CD4-positive, CD25-positive, alpha-beta regulatory T cell (primary cell): ENCODE measurements at places on chromosomes 5 and 9. TPM values are rescaled to one million over a fixed set of nuclear protein-coding genes. Genes with fewer than 3 reads are reported as not detected.

GRCh38 chr5:153746440-153746839 is 256.0 kb downstream of the GRIA1 start:
- no peaks in the 10 kb centered on the region for H3K27me3 ChIP-seq
- no peak overlapping the region for H3K4me3 ChIP-seq
- no peaks in the 10 kb centered on the region for H3K4me1 ChIP-seq
- H3K27ac ChIP-seq: no peak overlapping the region
- no peak for DNase-seq

DNA sequence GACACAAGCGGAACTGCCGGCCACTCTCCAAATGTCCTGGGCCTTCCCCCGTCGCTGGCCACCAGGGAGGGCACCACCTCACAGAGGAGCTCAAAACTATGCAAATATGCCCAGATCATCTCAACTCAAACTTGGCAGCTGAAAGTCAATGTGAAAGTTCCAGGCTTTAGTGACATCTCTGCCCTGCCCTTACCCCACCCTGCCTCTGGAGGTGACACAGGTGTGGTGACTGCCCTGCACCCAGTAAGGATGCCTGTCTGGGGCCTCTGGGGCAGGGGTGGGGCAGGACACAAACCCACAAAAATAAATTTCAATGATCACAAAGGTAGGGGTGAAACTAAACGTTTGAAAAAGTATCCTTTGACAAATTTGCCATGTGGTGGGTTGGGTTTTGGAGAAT is 213.4 kb downstream of the HSPA4 start:
- no peak overlapping the region for H3K27ac ChIP-seq
- H3K4me1 ChIP-seq: no peaks in the 10 kb centered on the region
- no peaks in the 10 kb centered on the region for H3K36me3 ChIP-seq
- H3K4me3 ChIP-seq: no peak overlapping the region
- DNase-seq: no peak

- peaks cover 14% of the 10 kb centered on the region for H3K4me1 ChIP-seq
- DNase-seq: peak; percentile 33
- no peaks in the 10 kb centered on the region for H3K27me3 ChIP-seq
Measured at GRCh38 chr9:93501406-93501805, 48.0 kb upstream of the FAM120AOS start.

DNA sequence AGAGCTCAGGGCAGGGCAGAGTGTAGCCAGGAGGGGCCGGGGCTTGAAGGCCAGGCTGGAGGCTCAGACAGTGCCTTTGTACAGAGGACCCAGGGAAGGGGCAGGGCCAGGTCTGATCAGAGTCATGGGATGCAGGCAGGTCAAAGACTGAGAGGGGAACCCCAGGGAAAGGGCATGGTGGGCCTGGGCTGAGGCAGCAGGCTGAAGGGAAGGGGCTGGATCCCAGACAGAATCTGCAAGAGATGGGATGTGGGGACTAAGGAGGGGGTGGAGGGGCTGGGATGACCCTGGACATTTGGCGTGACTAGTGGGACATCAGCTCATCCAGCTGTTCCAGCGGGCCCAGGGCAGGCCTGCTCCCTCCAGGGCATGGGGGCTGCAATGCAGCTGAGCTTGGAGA is 15.5 kb upstream of the MRNIP start:
- H3K27ac ChIP-seq: no peak overlapping the region
- no peaks in the 10 kb centered on the region for H3K4me1 ChIP-seq

DNA sequence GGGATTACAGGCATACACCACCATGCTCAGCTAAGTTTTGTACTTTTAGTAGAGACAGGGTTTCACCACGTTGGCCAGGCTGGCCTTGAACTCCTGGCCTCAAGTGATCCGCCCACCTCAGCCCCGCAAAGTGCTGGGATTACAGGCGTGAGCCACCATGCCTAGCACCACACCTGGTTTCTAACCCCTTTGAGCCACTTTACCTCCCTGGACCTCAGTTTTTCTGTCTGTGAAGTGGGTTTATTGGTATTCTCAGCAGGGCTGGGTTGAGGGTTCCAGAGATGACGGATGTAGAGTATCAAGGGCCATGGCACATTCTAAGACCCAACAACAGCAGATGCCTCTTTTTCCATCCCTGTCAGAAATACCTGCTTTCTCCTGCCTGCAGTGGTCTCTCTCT is 38.6 kb downstream of the AMBP start:
- no peak for DNase-seq
- H3K27me3 ChIP-seq: no peaks in the 10 kb centered on the region
- H3K4me3 ChIP-seq: no peak overlapping the region
- H3K4me1 ChIP-seq: no peaks in the 10 kb centered on the region
- H3K27ac ChIP-seq: no peak overlapping the region

DNA sequence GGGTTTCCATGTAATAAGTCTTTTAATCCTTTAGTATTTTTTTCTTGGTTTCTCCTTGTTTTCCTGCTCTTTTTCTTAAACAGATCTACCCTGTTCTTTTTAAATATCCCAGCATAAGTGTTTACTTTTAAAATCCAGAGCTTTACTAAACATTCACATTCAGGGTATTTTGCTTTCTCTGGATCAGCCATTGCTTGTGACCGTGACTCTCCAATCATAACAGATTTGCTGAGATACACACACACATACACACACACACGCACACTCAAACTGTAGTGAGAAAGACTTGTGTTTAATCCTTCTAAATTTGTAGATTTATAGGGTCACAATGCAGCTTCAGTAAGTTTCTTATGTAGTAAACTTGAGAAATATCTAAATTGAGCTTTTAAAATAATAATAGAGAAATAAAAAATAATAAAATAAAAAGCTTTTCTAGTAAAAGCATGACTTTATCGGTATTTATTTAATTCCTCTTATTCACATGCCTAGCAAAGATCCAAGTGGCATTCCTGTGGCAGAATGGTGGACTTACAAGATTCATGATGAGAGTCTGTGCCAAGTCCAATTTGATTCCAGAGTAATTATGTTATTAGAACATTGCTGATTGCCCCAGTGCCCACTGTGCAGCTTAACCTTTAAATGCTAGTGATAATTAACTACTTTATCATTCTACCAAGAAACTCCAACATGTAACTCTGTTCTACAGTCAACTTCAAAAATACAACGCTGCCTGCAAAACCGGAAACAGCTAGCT is 129.0 kb downstream of the TLE4 start:
- no peak for DNase-seq
- no peak overlapping the region for H3K27ac ChIP-seq
- H3K4me1 ChIP-seq: peaks cover 5% of the 10 kb centered on the region
- no peak overlapping the region for H3K4me3 ChIP-seq
- H3K27me3 ChIP-seq: no peaks in the 10 kb centered on the region

DNA sequence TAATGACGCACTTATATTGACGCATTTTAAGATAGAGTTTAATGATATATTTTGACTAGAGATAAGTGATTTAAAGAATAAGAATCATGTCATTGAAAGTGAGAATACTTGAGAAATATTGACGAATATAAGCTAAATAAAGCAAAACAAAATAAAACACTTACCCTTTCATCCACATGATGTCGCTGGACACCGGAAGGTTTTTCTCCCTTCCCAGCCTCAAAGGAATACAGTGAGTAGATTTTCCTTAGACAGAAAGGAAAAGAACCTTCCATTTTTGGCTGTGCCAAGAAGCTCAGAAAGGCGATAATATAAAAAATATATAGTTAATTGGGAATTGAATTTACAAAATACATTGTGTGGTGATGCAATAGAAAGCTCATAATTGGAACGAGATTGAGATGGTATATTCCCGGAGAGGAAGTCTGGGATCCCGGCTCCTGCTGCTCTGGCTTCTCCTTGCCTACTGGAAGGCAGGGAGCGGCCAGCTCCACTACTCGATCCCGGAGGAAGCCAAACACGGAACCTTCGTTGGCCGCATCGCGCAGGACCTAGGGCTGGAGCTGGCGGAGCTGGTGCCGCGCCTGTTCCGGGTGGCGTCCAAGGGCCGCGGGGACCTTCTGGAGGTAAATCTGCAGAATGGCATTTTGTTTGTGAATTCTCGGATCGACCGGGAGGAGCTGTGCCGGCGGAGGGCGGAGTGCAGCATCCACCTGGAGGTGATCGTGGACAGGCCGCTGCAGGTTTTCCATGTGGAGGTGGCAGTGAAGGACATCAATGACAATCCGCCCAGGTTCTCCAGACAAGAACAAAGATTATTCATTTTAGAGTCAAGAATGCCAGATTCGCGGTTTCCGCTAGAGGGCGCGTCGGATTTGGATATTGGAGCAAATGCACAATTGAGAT is at the start of gene PCDHA5:
Gene PCDHA5, plus strand, starts transcription at position 239 of the 906 bp plus-strand sequence.
- no peaks in the 10 kb centered on the region for H3K27me3 ChIP-seq
- H3K4me1 ChIP-seq: no peaks in the 10 kb centered on the region
- H3K27ac ChIP-seq: no peak within 1 kb of the TSS
- DNase-seq: peak; percentile 28

DNA sequence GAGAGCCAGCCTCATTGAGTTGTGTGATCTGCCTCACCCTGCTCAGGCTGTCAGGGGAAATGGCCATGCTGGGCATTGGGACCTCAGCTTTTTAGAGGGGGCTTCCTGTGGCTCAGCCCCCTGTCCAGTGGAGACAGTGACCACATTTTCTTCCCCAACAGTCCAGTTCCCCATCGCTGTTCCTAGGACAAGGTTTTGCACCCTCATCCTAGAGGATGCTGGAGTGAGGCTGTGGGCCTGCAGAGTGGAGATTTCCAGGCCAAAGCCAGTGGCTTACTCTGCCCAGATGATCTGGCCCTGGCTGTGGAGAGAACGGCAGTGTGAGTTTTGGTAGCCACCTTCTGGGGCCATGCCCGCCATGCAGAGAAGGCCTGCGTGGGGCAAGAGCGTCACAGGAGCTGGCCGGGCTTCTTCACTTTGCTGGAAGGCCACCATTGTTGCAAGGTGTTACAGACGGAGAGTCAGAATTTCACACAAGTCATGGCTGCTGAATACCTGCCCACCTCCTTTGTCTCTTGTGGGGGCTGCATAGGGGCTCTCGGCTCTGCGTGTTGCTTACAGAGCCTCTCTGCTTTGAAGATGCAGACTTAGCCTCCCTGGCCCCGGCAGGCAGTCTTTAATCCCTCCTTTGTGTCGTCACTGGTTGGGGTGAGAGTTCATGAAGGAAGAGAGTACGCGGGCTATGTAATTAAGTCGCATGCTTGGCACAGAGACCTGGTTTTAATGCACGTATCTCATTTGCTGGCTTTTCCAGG is 35.2 kb upstream of the PITX1 start:
- no peaks in the 10 kb centered on the region for H3K36me3 ChIP-seq
- no peak for DNase-seq
- no peaks in the 10 kb centered on the region for H3K4me1 ChIP-seq
- H3K4me3 ChIP-seq: no peak overlapping the region
- H3K27ac ChIP-seq: no peak overlapping the region
- no peaks in the 10 kb centered on the region for H3K27me3 ChIP-seq

- H3K27ac ChIP-seq: no peak overlapping the region
- no peaks in the 10 kb centered on the region for H3K36me3 ChIP-seq
- H3K4me1 ChIP-seq: peaks cover 32% of the 10 kb centered on the region
- no peaks in the 10 kb centered on the region for H3K27me3 ChIP-seq
- no peak for DNase-seq
Measured at GRCh38 chr5:99030906-99031440, 102.2 kb upstream of the CHD1 start.

GRCh38 chr5:61399679-61400078 is 67.6 kb downstream of the ZSWIM6 start:
- DNase-seq: no peak
- H3K36me3 ChIP-seq: no peaks in the 10 kb centered on the region
- no peaks in the 10 kb centered on the region for H3K4me1 ChIP-seq

DNA sequence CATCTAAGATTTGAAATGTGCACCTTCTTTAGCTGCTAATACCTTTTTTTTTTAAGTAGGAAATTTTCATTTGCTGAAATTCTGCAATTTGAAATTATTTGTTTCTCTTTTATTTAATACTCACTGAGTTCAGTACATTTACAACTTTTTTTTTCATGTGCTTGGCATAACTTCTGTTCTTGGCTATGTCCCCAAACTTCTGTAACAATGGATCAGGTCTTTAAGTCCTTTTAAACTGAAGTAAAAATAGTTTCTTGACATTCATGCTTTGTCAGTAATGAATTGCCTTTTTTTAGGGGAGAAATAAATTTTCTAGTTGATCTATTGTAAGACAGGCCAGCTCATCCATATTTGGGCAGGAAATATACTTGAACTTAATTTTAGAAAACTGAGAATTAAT is 41.5 kb downstream of the EDIL3 start:
- H3K27me3 ChIP-seq: no peaks in the 10 kb centered on the region
- H3K36me3 ChIP-seq: no peaks in the 10 kb centered on the region
- H3K4me3 ChIP-seq: no peak overlapping the region
- DNase-seq: no peak
- H3K27ac ChIP-seq: no peak overlapping the region
- no peaks in the 10 kb centered on the region for H3K4me1 ChIP-seq

- H3K27me3 ChIP-seq: no peaks in the 10 kb centered on the region
- peak; percentile 23 for DNase-seq
- peaks cover 88% of the 10 kb centered on the region for H3K36me3 ChIP-seq
Measured at GRCh38 chr5:14745753-14746152, 81.2 kb downstream of the OTULIN start.

GRCh38 chr9:134562146-134562849 is 79.3 kb upstream of the COL5A1 start:
- H3K27ac ChIP-seq: no peak overlapping the region
- DNase-seq: no peak
- H3K4me3 ChIP-seq: no peak overlapping the region
- no peaks in the 10 kb centered on the region for H3K4me1 ChIP-seq
- no peaks in the 10 kb centered on the region for H3K36me3 ChIP-seq

- H3K27ac ChIP-seq: no peak overlapping the region
- H3K27me3 ChIP-seq: no peaks in the 10 kb centered on the region
- peaks cover 29% of the 10 kb centered on the region for H3K36me3 ChIP-seq
- no peaks in the 10 kb centered on the region for H3K4me1 ChIP-seq
- no peak overlapping the region for H3K4me3 ChIP-seq
- DNase-seq: no peak
Measured at GRCh38 chr5:154209591-154210081, 19.1 kb downstream of the GALNT10 start.

DNA sequence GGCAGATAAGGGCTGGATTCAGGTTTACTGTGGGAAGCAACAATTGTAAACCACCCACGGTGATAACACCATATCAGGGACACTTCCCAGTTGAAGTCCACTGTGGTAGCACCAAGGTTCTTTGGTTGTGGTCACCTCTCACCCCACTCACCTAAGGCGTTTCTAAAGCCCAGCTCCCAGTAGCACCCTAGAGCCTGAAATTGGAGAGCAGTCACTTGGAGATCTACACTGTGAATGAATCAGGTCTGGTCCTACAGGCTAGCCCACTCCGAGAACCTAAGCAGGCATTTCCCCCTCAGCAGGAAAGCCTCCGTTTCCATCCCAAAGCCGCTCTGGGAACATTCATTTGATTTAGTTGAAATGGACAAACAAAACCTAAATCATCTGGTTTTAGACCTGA is 191.3 kb downstream of the TTC39B start:
- H3K4me3 ChIP-seq: no peak overlapping the region
- H3K36me3 ChIP-seq: no peaks in the 10 kb centered on the region
- no peak overlapping the region for H3K27ac ChIP-seq
- peaks cover 11% of the 10 kb centered on the region for H3K27me3 ChIP-seq
- H3K4me1 ChIP-seq: no peaks in the 10 kb centered on the region

DNA sequence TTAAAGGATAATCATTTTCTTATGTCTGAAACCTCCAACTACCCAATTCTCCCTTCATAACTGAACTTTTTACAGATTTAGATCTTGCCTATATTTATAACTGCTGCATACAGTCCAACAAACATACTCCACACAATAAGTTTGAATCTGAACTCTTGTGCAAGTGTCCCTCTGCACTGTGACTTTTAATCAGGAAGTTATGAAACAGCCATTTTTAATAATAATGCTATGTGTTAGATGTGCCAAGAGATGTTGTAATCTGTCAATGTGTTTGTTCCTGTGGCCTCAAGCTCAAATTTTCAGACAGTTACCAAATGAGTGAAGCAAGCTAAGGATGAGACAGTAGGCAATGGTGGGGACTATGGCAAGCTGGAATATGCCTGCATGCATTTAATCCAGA is 57.6 kb upstream of the MTAP start:
- peaks cover 5% of the 10 kb centered on the region for H3K27me3 ChIP-seq
- no peak for DNase-seq
- no peaks in the 10 kb centered on the region for H3K4me1 ChIP-seq
- H3K4me3 ChIP-seq: no peak overlapping the region

Gene SOHLH1
- not detected for total RNA-seq

Gene NUDT12
- not detected for total RNA-seq

Gene IGFBPL1
- not detected for total RNA-seq
